ENCODE measurements at places on chromosomes 4 and X.

- no peak for DNase-seq
These were observed 25.4 kb downstream of the AP1S2 start for GRCh38 chrX:15829217-15829616.

DNA sequence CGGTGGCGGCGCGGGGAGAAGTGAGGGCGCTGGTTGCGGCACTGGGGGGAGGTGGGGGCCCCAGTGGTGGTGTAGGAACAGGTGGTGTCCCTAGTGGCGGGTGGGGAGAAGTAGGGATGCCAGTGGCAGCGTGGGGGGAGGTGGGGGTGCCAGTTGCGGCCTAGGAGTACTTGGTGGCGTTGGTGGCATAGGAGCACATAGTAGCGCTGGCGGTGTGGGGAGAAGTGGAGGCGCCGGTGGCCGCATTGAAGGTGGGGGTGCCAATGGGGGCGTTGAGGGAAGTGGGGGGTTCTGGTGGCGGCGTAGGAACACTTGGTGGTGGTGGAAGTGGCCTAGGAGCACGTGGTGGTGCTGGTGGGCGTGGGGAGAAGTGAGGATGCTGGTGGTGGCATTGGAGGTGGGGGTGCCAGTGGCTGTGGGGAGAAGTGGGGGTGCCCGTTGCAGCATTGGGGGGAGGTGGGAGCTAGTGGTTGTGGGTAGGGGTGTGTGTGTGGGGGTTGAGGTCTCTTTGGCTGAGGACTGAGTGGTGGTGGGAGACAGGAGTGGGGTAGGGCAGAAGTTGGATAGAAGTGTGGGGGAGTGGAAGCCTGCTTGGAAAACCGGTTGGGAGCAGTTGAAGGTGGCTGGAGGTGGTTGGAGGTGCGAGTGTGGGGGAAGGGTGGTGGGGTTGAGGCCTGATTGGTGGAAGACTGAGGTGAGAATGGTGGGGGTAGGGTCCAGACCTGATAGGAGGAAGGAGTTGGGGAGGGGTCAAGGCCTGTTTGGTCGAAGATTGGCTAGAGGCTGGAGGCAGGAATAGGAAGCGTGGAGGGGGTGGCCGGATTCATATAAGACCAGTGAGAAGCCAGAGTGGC is 1.1 kb downstream of the GCNA start:
- no peak for DNase-seq

DNA sequence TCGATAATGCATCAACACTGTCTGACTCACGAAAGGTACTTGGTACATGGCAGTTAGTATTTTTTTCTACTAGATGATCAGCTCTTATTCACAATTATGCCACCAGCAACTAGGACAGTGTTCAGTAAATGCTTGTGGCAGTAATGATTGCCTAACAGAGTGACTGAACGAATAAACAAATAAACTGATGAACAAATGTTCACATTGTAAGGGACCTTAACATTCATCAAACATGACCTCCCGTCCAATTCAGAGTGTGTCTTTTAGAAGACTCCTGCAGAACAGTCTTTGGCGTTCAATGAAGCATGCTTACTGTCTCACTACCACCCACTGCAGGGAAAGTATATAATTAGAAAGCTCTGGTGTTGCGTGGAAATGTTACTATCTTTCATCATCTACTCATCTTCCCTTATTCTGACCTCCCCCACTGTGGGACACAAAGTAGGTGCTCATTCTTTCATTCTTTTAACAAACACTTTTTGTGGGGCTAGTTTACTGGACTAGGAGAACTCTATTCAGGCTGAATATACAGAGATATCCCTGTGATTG is 319.3 kb downstream of the RAB28 start:
- no peak for DNase-seq

DNA sequence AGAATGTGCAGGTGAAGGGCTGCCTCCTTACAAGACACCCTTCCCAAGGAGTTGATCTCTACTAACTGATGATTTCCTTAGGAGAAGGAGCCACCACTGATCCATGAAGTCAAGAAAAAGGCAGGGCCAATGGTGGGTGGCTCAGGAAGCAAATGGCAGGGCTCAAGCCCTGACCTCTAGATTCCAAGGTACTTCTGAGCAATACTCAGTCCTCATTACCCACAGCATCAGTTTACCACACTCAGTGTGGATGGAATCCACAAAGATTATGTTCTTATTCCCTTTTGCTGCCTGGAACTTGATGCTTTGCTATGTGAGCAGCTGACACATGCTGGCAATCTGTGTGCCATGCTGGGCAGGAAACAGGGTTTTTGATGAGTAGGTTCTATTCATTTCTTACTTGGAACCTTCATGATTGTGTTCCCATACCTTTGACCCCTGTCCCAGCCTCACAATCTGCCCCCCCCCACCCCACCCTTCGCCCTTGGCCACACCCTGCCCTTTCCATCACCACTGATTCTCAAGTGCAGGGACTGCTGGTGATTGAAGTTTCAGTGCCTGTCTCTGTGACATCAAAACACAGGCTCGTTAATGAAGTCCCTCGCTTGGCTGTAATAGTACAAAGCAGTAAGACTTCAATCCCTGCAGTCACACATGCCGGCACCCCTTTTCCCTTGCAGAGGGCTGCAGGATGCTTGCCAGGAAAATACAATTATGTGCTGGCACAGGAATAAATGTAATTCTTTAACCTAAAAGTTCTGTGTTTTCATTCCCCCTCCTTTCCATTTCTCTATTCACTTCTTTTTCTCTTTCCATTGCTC is 135.6 kb upstream of the GPC4 start:
- DNase-seq, result no peak

GRCh38 chrX:49042581-49043219 is 457 bp downstream of the TFE3 start:
- no peak for DNase-seq

- no peak for DNase-seq
These were observed 293.3 kb downstream of the ADGRL3 start for GRCh38 chr4:61493470-61493869.

GRCh38 chr4:136573460-136573859 is 958.8 kb downstream of the PCDH18 start:
- DNase-seq, result no peak

DNA sequence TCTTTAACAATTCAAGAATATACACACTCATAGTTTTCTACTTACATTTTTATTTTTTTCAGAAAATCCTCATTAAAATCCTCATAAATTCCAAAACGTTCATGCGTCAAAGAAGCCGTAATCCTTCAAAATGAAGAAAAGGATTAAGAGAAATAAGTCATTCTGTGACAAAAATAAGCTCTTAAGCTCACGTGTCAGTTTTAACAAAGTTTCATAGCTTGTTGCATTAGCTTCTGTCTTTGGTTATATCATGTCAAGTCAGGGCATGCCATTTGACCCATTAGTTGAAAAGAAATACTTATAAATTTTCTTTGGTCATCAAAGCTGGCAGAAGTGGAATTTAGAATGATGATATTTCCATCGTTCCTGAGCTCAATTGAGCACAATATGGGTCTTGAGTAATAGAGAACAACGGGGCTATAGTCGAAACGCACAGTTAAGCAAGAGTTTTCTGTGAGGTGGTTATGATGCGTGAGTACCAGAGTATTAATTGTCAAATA is 185.2 kb upstream of the CTSO start:
- no peak for DNase-seq

DNA sequence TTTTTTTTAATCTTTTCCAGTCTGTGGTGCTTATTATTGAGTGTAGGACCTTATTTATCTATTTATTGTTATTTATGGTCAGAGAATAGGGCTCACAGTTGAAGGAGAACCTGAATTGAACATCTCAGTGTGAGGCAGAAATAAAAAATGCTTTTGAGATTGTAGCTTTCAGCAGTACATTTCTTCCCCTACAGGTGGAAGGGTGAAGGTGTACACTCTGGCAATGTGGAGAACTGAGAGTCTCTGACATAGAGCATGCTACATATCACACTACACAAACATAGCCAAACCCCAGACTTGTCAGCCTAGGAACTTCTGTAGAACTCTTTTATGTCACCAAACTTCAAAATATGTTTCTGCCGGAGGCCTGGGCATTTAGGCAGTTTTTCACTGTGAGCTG is 140.2 kb downstream of the STIM2 start:
- DNase-seq, result no peak

DNA sequence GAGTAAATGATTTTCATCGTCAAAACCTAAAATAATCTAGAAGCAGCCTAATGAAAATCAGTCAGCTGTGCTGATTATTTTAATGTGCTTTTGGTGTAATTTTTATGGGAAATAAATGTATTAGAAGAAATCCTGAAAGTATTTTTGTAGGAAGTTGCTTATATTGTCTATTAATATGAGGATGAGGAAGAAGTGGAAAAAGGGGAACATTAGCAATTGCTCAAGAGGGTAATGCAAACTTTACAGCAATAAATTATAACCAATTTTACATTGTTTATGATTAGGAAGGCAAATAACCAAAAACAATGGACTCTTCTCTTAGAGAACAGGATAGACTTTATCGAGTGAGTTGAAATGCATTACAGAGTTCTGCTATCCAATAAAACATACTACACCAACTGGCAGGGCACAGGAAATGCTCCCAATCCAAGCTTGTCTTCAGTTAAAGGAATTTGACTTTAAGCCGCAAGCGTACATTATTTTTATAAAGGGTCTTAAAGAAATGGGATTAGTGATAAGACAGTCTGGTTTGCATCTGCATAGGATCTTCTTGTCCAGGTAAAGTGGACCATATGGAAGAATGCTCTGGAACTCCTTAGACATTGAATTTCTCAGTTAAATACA is 374.8 kb downstream of the PDGFC start:
- no peak for DNase-seq

GRCh38 chr4:136103616-136104015 is 1428.7 kb downstream of the PCDH18 start:
- DNase-seq, result no peak

- DNase-seq, result no peak
These were observed 27.5 kb upstream of the ABCG2 start for GRCh38 chr4:88185906-88186305.
